ENCODE measurements at places on chromosomes 2 and 18.

DNA sequence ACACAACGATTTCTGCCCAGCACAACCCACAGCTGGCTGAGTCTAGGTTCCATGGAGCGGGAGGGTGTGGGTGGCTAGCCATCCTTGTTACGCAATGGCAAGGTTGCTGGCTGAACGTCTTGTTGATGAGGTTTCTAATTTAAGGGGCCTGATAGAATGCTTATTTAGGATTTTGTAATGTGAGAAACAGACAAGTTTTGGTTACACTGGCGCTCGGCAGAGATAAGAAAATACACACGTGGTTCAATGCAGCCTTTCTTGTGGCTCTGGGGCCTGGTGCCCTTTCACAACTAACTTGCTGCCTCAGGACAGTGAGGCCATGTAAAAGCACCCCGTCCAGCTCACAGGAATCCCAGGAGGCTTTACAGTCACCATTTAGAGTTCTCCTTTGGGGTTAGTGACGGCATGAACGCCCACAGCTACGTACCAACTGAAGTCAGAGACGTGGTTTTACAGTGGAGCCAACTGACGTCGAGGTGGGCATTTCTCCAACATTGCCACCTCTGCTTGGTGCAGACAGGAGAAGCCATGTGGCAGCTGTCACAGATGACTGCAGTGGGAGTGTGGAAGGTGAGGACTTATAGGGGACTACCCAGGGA, 29.7 kb upstream of the PIEZO2 start:
- DNase-seq, result no peak

DNA sequence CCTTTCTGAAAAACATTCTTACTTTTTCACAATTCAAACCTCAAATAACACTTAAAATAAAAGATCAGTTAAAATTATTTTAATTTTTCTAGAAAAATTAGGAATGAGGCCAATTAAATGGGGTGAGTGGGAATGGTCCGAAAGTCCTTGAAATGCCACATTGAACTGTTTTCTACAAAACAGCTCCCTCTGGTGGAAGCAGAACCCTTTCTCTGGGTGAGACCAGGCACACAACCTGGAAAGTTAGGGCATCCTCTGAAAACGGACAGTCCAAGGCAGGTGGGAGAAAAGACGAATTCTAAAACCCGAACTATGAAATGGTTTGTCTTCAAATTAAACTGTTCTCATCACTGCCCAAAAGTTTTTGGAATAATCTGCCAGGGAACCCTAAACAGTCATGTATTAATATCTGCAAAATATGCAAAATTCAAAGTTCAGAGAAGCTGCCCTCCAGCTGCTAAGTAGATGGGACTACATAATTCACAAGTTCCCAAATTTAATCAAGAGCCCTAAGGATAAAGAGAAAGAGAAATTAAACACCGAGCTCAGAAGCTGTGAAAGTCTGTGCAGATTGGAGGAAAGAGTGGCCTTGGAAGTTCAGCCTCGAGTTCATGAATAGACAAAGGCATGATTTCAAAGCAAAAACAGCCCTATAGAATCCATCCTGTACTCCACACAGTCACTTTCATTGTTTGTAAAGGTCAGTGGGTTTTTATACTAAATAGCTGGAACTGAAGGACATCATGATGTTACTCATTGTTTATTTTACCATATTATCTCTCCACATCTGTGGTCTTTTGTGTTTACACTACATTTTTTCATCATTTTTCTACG, 108.3 kb downstream of the PIEZO2 start:
- no peak for DNase-seq

GRCh38 chr2:127047716-127048617, 59.0 kb downstream of the BIN1 start:
- no peak for DNase-seq

DNA sequence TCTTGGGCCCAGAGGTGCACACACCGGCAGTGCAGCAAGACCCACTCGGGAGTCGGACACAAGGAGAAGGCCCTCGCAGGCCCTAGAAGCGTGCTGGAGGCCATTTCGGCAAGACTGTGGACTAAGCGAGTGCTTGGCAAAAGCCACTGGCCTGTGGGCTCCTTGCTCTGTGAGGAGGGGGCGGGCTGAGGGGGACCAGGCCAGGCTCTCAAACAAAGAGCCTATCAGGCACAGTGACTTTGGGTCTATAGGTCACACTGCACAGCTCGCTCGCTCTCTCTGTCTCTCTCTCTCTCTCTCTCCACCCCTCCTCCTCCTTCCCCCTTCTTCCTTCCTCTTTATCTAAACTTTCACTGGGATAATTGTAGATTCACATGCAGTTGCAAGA, 23.6 kb upstream of the ZCCHC2 start:
- DNase-seq, result no peak

- DNase-seq, result no peak
These were observed 181.0 kb upstream of the CHST9 start for GRCh38 chr18:27366151-27366550.

DNA sequence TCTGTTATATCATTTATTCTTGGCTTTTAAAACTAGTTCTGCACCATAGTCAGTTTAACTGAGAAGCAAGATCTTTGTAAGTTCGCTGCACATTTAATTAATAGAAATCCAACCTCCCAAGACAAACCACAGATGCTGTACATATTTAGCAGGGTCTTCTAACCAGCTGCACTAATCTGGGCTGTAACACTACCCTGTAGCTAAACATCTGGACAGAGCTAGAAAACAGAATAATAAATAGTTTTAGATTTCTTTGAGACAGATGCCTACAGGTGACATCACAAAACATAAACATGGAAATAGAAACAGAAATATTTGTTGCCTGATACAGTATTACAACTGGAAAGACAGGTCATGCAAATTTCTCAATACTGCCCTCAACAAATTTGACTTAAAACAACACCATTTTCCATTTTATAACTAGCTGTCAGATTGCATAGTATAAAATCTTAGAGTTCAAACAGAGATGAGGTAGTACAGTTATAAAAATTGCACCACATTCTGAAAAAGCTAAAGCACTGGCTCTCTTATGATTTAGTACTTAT, 315.1 kb downstream of the NR4A2 start:
- DNase-seq, result no peak

All from activated T-helper 1 cell treated with anti-CD3 and anti-CD28 coated beads, Interleukin-2, amount 50 U/mL, for 16 hours (primary cell).